OCI-LY7 (cell line): ENCODE measurements at places on chromosomes 3 and 15.

GRCh38 chr15:57857871-57858270 lies 151.4 kb downstream of the POLR2M start:
- no peak for DNase-seq

DNA sequence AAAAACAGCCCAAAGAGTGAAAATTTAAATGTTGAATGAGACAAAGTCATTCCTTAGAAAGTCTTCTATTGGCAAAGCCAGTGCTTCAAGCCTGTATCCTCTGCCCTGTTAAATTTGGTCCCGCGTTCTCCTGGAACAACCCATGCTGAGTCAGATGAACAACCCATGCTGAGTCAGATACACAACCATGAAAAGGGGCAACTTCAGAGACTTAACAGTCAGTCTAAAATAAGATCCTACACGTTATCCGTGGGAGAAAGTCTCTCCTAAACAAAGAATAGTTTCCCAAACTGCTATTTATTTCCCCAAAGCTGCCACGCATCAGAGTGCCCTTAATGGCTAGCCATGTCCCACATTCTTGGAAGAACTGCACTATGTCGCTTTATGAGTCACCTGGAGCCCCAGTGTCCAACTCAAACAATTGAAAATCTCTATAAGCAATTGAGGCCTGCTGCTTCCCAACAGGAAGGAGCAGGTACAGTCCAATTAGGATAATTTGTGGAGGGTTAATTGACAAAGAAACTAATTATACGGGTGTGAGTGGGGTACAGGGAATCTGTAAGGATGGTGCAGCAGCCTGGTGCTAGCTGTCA lies 66.1 kb downstream of the WHAMM start:
- no peak for DNase-seq

- DNase-seq: peak; percentile 41
These were observed 480.5 kb upstream of the PROK2 start for GRCh38 chr3:72265256-72266015.

GRCh38 chr3:24678021-24678420 lies 183.4 kb upstream of the THRB start:
- DNase-seq: no peak

- DNase-seq: no peak
These were observed 50.1 kb downstream of the SYN2 start for GRCh38 chr3:12054245-12054644.

- DNase-seq: no peak
These were observed 181.3 kb upstream of the WNT5A start for GRCh38 chr3:55668359-55668758.

GRCh38 chr3:127213381-127213918 lies 20.5 kb downstream of the PRR23E start:
- no peak for DNase-seq

DNA sequence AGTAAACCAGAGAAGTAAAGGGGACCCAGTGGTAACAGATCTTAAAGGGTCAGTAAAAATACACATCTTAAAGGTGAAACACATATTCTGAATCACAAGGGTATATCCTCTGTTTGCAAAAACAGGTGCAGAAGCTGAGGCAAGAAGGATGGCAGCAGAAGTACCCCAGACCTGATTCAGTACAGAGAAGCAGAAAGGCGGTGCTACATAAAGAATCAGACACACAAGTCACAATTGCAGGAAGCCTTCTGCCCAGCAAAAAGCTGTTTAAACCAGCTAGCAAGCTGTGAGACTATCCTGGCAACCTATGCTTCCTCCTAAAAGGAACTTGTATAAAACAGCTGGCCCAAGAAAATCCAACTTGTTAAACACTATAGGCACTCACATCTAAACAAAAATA lies 49.4 kb downstream of the ZNF280D start:
- DNase-seq: peak; percentile 6

- DNase-seq: no peak
These were observed 44.2 kb downstream of the SGO1 start for GRCh38 chr3:20141851-20142250.

DNA sequence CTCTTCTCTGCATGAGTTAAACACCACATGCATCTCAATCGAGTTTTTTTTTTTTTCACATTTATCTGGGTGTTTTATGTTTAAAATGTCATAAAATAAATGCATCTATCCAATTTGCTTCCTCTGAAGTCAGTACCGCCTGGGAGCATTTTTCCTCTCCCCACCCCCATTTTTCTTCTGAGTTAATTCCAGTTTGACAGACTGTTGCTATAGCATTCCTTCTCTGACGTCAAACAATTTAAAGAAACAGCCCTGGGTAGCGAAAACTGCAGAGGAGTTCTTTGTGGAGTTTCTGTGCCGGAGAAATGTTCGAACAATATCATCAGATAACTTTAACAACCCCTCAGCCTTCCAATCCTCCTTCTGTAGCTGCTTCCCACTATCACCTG lies 900 bp upstream of the GNB4 start:
- no peak for DNase-seq

GRCh38 chr3:17078926-17079465 lies 194.2 kb downstream of the PLCL2 start:
- DNase-seq: no peak

- no peak for DNase-seq
These were observed 71.4 kb upstream of the BHLHE40 start for GRCh38 chr3:4907643-4908432.

- DNase-seq: no peak
These were observed 5.6 kb upstream of the ARL8B start for GRCh38 chr3:5116538-5116937.

- no peak for DNase-seq
These were observed 9.3 kb downstream of the RAB7A start for GRCh38 chr3:128735287-128735686.

GRCh38 chr3:45567730-45568172 lies 26.8 kb upstream of the LIMD1 start:
- peak; percentile 52 for DNase-seq

- DNase-seq: no peak
These were observed 138.4 kb downstream of the PLCL2 start for GRCh38 chr3:17023006-17023664.

GRCh38 chr3:58234516-58234931 lies 3.1 kb upstream of the ABHD6 start:
- DNase-seq: no peak

DNA sequence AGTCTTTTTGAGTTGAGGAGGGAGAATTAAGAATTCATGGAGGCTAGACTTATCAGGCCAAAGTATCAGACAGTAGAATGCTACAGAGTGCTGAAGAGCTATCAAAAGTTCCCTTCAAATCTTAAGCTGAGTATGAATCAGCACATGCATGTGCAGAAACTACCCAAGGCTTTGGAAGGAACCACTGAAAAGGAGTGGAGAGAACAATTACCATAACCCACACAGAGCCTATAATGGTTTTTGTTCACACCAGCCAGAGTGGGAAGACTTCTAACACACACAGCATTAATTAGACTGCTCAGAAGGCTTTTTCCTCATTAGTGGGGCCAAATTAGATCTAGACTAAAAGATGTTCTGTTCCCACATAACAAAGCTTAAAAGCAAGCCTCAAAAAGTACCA lies 83.7 kb upstream of the SLC6A11 start:
- DNase-seq: no peak

DNA sequence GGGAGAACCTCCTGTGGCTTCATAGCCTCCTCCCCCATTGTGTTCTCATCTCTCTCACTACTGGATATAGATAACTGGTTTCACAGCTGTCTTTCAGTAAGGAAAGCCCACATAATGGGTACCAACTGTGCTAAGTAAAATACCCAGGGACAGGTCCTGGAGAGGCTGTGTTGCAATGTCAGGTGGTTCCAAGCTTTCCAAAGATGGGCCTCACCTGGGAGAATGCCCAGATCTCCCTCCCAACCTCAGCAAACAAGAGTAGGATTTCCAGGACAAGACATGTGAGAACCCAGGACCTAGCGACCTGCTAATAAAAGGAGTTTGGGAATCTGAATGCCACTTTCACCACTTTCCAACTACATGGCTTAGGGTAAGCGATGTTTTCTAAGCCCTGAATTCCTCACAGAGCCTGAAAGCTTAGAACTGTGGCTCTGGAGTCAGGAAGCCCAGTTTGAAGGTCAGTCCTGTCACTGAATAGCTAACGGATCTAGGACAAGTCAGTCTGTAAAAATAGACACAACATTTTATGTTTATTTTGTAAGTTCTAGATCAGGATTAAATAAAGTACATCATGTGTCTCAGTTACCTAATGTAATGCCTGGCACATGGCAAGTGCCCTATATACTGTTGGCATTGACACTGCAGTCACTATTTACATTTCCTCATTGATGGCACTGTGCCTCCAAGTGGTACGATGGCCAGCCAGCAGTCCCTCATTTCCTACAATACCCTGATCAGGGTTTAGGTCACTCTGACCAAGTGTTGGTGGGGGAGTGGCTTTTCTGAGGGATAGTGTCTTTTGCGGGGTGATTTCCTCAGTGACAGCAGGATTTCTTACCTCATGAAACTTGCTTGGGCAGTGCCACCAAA lies 11.9 kb downstream of the CERS3 start:
- DNase-seq: no peak

- DNase-seq: no peak
These were observed 19.8 kb downstream of the HMG20A start for GRCh38 chr15:77440378-77440999.

GRCh38 chr3:46640927-46641326 lies 28.6 kb downstream of the FAM240A start:
- no peak for DNase-seq

GRCh38 chr3:53024315-53024714 lies 21.6 kb downstream of the SFMBT1 start:
- no peak for DNase-seq

DNA sequence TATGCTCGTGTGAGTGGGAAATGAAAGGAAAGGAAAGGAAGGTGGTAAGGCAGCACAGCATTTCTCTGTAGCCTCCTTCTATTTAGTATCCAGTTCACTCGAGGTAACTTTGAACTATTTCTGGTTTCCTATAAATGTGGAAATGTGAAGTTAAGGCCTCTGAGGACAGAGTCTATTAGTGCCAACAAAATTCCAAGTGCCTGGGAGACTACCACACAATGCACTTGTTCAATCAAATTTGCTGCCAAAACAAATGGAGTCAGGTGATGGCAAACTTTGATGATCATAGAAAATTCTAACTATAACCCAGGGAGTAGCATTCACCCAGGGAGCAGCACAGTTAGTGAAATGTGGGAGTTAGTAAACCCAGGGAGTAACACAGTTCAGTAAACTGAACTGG lies 155.1 kb downstream of the ALCAM start:
- no peak for DNase-seq

- DNase-seq: no peak
These were observed 475.4 kb downstream of the AGBL1 start for GRCh38 chr15:86555098-86555497.

- no peak for DNase-seq
These were observed 28.3 kb downstream of the SLC2A2 start for GRCh38 chr3:170997961-170998913.

- no peak for DNase-seq
These were observed 32.0 kb downstream of the MAP4 start for GRCh38 chr3:47984075-47984728.

- DNase-seq: peak; percentile 44
These were observed 12.1 kb downstream of the PLCL2 start for GRCh38 chr3:16896820-16897219.

- no peak for DNase-seq
These were observed 201.2 kb downstream of the GOLGA6L6 start for GRCh38 chr15:20340331-20340811.

- no peak for DNase-seq
These were observed 1.1 kb upstream of the MYH15 start for GRCh38 chr3:108511490-108511889.

GRCh38 chr15:28873585-28874190 lies 12.1 kb upstream of the APBA2 start:
- DNase-seq: no peak

- no peak for DNase-seq
These were observed 217.2 kb downstream of the KCNH8 start for GRCh38 chr3:19365471-19365870.

DNA sequence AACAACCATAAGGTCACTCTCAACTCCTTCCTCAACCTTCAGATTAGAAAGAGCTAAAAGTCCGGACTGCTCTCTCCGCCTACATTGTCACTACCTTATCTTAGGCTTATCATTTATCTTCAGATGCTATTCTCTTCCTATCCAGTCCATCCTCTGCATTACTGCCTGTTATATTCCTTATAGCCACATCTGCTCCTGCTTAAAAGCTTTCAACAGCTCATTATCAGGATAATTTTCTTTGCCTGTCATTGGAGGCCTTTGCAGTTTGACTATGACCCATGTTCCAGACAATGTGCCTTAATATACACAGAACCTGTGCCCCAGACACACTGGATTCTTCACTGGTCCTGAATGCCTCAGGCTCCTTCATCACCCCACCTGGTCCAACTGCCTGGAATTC lies 184.1 kb upstream of the SETMAR start:
- DNase-seq: no peak

GRCh38 chr15:89436560-89437311 lies 59.6 kb downstream of the RHCG start:
- DNase-seq: no peak

DNA sequence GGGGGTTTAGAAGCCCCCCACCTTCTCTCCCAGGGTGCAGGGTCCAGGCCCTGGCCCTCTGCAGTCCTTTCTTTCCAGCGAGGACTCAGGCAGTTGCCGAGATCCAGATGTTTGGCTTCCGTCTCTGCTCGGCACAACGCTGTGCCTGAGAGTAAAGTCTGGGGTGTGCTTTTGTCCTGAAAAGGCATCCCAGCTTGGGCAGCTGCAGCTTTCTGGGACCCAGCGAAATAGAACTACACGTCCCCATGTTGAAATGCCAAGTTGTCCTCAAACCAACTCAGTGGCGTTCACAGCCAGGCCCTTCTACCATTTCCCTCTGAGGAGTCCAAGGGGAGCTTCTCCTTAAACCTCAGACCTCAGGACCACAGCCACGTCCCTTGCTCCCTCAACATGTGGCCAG lies 23.1 kb downstream of the FGD5 start:
- DNase-seq: no peak

- DNase-seq: no peak
These were observed 233.3 kb downstream of the THSD4 start for GRCh38 chr15:71348597-71348996.
